ENCODE measurements at places on chromosomes 1 and 21.

DNA sequence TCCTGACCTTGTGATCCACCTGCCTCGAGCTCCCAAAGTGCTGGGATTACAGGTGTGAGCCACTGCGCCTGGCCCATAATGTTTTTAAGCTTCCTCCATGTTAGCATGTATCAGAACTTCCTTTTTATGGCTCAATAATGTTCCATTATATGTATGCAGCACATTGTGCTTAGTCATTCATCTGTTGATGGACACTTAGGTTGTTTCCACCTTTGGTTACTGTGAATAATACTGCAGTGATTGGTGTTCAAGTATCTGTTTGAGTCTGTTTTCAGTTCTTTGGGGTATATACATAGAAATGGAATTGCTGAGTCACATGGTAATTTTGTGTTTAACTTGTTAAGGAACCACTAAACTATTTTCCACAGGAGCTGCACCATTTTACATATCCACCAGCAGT lies 17.7 kb downstream of the CMPK1 start:
- DNase-seq, result no peak

DNA sequence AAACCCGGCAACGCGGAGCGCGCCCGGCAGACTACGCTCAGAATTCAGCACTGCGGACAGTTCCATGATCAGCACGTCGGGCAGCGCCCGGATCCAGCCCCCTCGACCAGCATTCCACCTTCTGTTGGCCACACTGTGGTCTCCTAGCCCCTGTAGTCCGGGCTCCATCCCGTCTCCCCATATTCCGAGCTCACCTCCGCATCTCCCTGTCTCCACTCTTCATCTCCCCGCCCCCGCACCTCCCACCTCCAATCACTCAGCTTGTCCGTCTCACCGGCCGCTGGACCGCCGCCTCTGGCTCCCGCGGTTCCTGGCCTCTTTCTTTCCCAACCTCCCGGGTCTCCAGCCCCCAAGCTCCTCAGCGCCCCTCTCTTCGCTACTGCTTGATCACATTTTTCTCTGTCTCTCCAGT lies 500 bp downstream of the EPHA10 start:
- no peak for DNase-seq

- no peak for DNase-seq
These were observed 136.1 kb upstream of the HOOK1 start for GRCh38 chr1:59678493-59679228.

- DNase-seq, result no peak
These were observed 6.2 kb upstream of the TEX50 start for GRCh38 chr1:173628888-173629287.

GRCh38 chr1:210476730-210477129 lies 148.0 kb downstream of the HHAT start:
- DNase-seq, result no peak

DNA sequence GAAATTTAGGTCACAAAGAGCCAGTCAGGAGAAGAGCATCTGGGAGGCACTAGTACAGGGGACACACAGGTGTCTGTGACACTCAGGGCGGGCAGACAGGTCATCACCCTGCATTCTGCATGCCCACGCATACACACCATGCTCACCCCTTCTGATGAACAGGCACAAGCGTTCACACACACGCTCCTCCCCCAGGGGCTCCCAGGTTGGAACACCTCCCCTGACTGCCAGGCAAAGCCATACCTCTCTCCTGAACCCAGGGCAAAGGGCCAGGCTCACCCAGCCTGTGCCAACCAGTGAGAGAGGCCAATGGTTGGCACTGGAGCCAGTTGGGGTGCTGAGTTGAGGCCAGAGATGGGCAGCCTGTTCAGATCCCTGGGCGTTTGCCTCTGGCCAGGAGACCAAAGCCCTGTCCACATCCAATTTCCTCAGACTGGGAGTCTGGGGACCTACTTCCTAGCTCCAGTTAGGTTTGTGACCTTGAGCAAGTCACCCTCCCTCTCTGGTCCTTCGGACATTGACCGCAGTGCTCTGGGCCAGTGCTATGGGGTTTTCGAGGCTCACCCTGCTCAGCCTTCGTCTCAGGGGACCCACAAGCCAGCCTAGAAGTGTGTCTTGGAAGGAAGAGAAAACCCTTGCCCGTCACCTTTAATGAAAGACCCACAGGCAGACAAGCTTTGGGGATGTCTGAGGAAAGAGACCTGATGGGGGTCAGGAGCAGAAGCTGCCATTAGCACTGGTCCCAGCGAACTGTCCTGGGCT lies 5.8 kb upstream of the LAD1 start:
- DNase-seq, result no peak

DNA sequence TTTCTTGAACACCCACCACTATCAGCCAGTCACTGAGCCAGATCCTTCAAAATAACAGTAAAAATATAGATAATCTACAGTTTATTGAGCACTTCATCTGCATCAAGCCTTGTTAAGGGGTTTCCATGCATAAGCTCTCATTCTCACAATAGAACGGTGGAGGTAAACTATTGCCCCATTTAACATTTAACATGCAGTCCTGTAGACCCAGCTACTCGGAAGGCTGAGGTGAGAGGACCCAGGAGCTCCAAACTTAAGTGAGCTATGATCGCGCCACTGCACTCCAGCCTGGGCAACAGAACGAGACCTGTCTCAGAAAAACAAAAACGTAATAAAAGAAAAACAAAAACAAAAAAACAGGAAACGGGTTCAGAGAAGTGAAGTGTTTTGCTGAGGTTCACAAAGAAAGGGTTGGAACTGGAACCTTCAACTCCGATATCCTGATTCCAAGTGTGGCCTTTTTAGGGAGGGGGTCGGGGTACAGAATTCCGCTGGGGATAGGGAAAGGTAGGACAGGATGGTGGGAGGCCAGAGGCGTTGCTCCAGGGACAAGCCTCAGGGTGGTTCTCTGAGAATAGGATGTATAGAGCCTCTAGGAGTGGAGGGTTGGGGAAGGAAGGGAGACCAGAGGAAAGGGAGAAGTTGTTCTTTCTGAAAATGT lies 11.6 kb upstream of the SESN2 start:
- no peak for DNase-seq

GRCh38 chr21:26068776-26069175 lies 101.8 kb downstream of the APP start:
- DNase-seq, result no peak

- DNase-seq, result no peak
These were observed 43.2 kb downstream of the PHACTR4 start for GRCh38 chr1:28412731-28413130.

- DNase-seq, result no peak
These were observed 29.2 kb downstream of the NID1 start for GRCh38 chr1:236035681-236036101.

- DNase-seq, result peak; percentile 41
These were observed 12.8 kb downstream of the DYNLT5 start for GRCh38 chr1:66764994-66765578.

DNA sequence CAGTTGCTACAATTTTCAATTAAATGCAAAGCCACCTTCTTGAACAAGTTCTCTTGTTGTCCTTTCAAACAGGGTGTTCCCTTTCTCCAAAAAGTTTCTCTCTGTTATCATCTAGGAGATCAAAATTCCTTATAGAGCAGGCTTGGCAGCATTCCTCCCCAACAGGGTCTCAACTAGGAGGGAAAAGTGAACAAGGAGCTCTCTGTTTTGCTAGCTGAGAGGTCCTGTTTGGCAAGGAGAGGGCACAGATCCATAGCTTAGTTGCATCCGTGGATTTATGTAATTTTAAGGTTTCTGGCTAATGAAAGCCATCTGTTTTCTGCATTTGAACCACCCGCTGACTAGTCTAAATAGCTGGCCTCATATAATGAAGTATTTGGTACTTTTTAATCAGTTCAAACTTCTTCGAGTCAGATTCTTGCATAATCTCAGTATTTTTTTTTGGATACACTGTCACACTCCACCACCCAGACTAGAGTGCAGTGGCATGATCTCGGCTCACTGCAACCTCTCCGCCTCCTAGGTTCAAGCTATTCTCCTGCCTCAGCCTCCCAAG lies 54.0 kb downstream of the APP start:
- DNase-seq, result no peak

- DNase-seq, result no peak
These were observed 2.6 kb upstream of the ZNF436 start for GRCh38 chr1:23371987-23372880.

GRCh38 chr21:34745557-34746255 lies 76.9 kb downstream of the CLIC6 start:
- peak; percentile 25 for DNase-seq
